ENCODE measurements at places on chromosomes 2 and 18.
A peak's percentile ranks its signal among the peaks of the same experiment; 100 is the strongest.

DNA sequence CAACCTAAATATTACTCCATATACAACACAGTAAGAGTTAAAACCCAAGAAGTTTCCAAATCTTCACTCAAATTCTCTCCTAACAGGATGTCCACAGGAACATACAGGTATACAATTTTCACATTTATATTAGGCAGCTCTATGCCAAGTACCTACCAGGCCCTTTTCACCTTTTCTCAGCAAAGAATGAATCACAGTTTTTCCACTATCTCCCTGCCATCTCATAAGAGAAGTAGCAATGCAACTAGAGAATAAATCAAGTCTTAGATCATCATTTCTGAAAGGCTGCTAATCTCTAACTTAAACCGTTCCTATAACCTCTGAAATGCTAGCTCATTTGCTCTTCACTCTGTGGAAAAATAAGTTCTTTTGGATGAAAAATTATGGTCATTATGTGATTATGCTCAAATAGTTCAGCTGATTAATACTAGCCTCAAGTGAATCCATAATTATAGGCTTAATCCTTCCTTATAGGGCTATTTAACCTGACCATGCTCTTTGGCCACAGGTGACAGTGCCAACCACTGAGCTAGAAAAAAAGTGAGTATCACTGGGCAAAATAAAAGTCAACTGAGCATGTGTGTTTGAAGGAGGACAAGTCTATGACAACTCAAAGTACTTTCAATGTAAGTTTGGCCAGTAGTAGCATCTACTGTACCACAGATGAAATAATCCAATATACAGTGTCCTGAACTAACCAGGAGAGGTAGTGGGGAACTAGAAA, 79.7 kb downstream of the COBLL1 start:
- DNase-seq: no peak

DNA sequence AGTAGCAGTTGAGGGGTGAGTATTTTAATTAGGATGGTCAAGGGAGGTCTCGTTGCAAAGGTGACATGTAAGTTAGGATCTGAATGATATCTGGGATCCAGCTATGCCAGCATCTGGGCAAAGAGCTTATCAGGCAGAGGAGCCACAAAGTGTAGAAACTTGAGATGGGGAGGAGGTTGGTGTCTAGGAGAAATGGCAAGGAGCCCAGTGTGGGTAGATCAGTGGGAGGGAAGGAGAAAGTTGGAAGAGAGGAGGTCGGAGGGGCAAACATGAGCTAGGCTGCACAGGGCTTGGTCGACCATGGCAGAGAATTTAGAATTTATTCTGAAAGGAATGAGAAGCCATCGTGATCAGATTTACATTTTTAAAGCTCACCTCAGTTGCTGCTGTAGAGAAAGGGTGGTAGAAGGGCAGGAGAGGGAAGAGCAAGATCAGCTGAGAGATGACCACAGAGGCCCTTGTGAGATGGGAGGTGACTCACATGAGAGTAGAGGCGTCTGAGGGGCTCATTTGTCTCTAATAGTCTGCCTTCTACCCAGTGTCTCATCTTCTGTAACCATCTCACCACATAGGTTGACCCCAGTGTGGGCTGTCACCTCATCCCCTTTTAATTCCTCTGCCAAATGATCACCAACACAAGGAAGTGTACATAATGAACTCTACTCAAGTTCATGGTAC, 170.0 kb downstream of the ETAA1 start:
- no peak for DNase-seq

DNA sequence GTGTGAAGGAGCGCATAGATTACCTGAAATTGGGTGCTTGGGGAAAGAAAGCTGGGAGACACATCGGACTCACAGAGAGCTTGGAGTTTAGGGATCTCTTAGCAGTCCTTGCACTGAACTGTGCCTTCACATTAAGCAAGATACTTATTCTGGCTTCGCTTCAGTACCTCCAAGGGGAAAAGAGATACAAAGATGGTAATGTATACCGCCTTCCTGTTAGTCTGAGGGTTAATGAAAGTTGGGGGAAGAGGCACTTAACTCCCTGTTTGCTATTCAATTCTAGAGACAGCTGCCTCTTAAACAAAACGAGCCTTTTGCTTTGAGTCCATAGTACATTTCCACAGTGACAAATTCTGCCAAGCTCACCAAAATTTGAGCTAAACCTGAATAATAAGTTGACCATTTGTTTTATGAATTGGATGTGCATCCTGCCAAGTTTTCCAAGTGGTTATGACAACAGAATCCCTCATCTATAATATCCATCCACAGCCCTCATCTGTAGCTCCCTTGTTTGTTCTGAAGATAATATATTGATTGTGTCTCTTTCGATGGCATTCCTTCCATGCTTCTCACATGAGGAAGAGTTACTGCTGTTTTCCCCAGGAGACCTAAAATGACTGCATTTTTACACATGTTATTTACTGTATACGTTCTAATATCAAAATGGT, 287.1 kb upstream of the ATP5MC3 start:
- no peak for DNase-seq

DNA sequence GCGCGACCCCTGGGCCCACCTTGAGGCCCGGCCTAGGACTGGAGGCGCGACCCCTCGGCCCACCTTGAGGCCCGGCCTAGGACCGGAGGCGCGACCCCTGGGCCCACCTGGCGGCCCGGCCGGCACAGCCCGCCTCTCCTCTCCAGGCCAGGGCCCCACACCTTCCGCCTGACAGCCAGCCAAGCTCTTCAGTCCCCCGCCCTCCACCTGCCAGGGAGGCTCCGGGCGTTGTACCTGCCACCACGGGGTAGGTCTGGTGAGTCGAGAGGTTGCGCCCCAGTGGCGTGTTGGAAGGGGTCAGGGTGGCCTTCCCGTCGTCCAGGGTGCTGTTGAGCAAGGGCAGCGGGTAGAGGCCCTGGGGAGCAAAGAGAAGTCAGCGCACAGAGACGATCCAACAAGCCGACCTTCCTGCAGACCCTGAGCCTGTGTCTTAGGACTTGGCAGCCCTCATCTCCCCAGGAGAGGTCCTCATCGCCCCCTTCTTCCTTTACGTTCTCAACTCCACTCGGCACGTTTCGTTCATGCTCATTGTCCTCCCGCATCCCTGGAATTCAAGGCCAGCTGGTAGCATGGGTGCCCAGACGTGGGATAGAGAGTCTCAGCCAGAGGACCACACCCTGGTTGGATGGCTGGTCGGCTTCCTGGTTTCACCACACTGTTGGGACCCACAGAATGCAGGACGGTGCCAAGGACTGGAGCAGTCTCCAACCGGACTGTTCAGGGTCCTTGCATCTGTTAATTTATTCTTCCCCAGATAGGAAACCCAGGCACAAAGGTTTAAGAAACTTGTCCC, 42.2 kb downstream of the PAX8 start:
- DNase-seq: no peak

DNA sequence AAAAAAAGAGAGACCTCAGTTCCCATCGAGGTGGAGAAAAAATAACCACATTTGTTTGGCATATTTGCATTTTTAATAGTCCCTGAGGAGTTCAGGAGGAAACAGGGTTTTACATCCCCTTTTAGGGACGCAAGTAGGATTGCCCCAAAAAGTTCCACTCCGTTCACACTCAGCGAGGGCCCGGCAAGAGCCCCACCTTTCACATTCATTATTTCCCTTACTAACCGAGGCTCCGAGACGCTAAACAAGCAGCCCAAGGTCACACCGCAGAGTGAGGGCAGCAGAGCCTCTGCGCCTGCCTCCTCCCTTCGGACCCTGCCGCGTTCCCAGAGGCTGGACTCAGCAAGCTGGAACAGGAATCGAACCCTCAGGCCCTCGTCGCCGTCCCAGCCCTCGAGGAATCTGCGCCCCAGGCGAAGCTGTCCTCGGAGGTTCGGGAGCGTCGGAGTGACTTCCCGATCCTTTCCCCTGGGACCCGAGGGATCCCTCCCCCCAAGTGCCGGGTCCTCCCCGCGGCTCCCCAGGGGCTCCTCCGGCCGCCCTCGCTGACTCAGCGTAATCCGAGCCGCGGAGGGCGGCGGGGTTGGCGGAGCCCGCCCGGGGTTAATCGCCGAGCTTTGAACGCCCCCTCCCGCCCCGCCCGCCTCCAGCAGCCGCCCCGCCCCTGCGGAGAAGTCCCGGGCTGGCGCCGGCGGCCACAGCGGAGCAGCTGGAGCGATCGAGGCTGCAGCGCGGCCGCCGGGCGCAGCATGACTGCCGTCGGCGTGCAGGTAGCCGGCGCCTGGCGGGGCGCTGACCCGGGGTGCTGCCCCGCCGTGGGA, at the start of gene TMEM37:
Gene TMEM37, plus strand, starts transcription at position 700 of the 821 bp plus-strand sequence. Its CDS starts 50 bp downstream, at position 750.
- DNase-seq: peak; percentile 3

DNA sequence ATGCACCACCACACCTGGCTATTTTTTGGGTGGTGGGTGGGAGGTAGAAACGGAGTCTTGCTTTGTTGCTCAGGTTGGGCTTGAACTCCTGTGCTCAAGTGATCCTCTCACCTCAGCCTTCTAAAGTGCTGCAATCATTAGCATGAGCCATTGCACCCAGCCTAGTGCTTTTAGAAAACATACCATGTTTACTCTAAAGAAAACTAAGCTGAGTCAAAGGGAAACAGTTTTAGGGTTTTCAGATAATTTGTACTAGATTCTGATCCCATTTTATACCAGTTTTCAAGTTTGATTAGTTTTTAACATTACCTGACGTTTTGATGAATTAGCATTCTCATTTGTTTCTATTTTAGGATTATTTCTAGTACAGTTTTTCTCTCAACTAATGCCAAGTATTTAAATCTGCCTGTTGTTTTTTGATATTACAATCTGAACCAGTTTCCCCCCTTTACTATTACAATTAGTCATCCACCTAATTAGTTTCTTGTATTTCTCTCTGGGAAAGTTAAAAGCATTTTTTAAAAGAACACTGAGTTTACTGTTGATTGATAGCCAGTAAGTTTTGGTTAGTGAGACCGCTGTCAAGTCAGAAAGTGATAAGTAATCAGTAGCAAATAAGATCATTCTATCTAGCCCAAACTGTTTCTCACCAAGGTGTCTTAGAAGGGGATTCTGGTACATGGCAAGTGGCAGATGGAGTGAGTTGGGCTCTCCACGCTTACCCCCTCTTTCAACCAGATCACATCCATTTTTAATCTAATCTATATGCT, 24.2 kb upstream of the TBR1 start:
- no peak for DNase-seq

- no peak for DNase-seq
Observed at GRCh38 chr2:141271346-141271745, 859.5 kb downstream of the LRP1B start.

GRCh38 chr2:196335221-196335634, 163.8 kb upstream of the STK17B start:
- DNase-seq: no peak

- no peak for DNase-seq
Observed at GRCh38 chr2:102206666-102207341, 20.0 kb downstream of the IL1RL2 start.

GRCh38 chr18:220708-221107, 47.1 kb downstream of the THOC1 start:
- no peak for DNase-seq

DNA sequence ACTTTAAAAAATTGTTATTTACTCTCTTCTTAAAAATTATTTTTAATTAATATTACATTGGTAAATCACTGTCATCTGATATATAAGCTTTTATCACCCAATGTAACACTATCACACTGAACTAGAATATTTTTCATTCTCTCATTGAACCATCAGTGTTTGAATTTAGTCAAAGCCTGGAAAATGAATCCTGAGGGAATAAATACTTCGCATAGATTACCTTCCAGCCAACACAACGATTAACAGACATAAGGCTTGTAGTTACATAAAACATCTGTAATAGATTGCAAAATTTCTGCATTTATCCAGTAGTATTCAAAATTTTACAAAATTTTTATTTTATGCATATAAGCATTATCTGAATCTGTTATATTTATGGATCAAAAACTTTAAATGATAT, 314.9 kb downstream of the ERBB4 start:
- no peak for DNase-seq

DNA sequence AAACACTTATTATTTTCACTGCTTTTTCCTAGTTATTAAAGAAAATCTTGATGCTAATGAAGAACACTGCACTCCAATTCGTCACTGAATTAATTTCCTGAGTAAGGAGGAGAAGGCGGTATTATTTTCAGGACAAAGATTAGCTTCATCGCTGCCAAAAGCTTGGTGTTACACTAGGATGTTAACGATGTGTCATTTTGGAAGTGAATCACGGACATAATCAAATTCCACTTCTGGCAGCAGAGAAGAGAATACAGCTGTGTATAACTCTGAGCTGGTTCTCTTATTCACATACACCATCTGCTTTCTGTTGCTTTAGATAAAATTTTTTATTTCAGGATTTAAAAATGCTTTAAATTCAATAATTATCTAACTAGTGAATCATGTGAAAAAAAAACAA, 74.1 kb downstream of the SCG2 start:
- no peak for DNase-seq

DNA sequence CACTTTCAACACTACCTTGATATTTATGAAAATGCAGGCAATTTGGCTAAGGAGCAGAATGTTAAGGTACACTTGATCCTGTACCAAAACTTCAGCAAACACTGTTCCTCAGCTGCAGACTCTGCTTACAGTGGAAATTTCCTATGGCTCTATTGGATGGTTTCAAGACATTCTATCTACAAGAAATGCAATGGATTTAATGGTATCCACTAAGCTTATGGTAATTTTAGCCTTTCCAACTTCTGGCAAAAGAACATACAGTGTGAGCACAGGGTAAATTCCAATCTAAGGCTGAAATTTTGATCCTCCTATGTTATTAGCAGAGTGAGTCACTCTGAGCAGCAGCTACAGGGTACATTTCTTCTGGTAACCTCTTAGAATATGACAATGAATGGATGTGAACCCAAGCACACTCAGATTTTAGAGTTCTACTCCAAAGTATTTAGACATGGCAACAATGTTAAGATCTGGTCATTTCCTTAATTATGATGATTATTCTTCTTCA, 361.8 kb upstream of the PIK3C3 start:
- no peak for DNase-seq

DNA sequence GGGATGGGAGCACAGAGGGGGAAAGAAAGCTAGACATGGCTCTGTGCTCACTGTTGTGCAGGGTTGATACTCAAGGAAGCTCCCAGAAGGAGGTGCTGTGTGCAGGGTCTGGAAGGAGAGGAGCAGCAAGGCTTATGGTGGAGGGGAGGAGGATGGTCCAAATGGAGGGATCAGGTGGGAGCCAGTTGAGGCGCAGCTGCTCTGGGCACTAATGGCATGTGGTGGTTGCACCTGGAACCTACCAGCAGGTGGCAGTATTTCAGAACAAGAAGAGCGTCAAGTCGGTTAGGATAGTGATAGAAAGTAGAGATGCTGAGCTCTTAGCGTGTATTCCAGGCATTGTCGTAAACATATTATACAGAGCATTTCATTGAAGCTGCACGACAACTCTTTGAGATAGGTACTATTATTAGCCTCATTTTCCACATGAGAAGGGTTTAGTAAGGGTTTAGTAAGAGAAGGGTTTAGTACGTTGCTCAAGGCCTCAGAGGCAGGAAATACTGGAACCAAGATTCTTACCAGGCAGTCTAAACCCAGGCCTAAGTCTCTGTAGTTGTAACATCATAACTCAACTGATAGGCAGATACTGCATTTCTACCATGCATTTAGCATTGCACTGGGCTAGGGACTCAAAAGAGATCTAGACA, 223.7 kb downstream of the CYP26B1 start:
- peak; percentile 42 for DNase-seq

- no peak for DNase-seq
Observed at GRCh38 chr18:46583711-46584110, 73.3 kb downstream of the LOXHD1 start.

- DNase-seq: no peak
Observed at GRCh38 chr2:216194561-216194960, 85.4 kb downstream of the XRCC5 start.

GRCh38 chr2:218881744-218882460, 1.2 kb downstream of the WNT10A start:
- no peak for DNase-seq

- DNase-seq: no peak
Observed at GRCh38 chr2:60483401-60483800, 70.1 kb downstream of the BCL11A start.

Data from stimulated activated CD4-positive, alpha-beta T cell treated with anti-CD3 and anti-CD28 coated beads, Interleukin-12 subunit alpha, Interleukin-12 subunit beta, amount 100 ng/mL, for 24 hours (primary cell).